CD8-positive, alpha-beta memory T cell (primary cell): ENCODE measurements at places on chromosomes 3 and 15.

DNA sequence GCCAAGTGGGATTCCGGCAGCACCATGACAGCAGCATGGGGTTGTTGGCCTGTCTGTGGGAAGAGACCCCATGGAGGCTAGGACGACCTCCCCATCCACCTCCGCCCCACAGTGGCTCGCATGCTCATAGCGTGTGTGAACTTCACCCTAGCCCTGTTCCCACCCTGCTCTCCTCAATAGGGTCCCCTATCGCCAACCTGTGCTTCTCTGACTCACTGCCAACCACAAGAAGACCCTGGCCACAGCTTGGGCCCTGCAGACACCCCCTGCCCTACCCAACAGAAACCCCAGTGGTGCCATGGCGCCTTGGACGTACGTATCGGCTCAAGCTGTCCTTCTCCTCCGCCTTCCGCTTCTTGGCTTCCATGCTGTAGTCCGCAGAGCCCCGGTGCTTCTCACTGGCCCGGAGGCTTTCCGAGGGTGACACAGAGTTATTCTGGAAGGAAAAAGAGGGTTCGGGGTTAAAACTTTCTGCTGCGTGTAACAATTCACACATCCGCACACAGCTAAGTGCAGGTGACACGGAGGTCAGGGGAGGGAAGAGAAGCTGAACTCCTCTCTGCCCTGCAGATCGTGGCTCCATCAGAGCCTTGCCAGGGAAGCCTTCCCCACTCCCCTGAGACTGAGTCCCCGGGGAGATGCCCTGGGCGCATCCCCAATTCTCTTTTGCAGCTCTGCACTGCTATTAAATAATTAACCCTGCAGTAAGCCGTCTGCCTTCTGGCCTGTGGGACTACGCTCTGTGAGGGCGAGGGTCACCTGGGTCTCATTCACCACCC is 37.3 kb downstream of the TLE3 start:
- no peak for DNase-seq

DNA sequence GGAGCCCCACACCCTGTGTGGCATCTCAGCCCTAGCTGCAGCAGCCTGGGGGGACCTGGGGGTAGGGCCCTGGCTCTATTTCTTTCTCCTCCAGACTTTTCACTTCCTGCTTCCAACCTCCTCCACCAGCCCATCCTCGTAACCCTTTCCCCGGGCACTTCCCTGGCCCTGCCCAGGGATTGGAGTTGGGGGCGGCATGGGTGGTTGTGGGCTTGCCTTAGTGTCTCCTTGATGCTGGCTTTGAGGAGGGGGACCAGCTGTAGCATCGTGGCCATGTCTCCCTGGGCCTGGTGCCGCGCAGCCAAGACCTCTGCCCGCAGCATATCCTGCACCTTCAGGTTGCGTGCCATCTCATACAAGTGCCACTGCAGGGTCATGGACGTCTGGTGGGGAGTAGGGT is 28.1 kb downstream of the CYP11A1 start:
- DNase-seq, result no peak

DNA sequence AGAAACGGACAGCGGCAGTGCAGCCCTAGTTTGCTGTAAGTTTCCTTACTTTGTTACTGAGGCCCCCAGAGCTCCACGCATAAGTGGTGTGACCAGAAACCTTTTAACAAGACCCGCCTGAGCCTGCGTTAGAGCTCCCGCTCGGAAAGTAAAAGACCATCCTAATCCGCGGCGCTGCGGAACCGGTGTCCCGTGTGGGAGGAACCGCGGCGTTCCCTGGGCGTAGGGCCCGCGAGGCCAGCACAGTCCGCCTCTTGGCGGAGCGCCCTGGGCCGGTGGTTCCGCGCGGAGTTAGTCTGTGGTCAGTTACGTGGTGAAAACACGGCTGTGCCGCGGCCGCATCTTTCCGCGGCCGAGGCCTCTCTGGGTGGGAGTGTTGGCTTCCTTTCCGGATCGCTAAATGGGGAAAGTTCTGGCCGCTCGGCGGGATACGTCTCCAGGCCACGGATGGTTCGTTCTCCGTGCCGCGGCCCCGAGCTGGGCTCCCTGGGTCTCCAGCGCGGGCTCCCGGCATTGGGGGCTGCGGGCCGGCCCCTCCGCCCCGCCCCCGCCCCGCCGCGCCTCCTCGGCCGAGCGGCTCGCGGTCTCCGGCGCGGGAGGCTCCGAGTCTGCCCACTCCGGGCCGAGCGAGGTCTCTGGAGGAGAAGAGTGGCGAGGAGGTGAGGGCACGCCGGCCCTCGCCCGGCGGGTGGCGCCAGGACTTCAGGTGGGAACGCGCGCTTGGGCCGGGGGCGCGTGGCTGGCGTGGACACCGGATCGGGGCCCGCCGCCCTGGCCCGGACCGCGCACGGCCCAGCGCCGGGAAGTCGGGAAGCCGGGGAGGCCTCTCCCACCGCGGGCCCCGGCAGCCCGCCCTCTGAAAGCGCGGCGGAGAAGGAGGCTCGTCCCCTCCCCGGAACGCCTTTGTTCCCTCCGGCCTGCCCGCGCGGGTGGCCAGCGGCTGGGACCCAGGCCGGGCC is 754 bp downstream of the B3GNT5 start:
- peak; percentile 12 for DNase-seq

DNA sequence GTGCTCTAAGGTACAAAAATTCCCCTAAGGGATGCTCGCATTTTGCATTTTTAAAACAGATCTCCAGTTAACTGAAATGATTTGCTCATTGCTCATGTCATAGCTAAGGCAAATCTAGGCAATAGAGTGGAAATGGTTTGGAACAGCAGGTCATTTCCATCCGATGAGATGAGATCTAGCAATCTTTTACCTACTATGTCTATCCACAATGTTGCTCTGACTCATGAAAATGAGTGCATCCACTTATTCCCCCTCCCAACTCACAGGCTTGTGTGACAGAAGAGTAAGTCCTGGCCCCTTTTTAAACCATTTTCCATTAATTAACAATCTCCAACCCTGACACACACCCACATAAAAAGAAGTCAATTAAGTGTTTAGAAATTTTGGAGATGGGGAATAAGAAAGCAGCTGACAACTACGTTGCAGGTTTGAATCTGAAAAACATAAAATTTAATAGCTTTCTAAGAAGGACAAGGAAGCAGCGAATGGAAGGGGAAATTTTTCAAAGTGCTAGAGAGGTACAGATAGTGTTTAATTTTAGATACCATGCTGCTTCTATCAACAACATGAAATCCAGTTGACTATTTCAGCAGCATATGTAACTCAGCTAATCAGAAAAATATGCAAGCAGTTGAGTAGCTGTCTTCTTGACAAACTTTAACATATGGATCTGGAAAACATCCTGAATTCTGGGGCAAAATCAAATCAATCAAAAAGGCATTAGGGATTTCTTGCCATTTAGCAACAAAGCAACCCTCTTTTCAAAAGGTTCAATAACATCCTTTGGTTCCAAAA is 112.0 kb downstream of the TMCO5A start:
- DNase-seq, result no peak
